ENCODE measurements at places on chromosomes 12 and 14. TPM values are rescaled to one million over a fixed set of nuclear protein-coding genes. Genes with fewer than 3 reads are reported as not detected.

The CCDC177 gene
- not detected for total RNA-seq

The TAS2R42 gene
- not detected for total RNA-seq

The NKX2-1 gene
- not detected for total RNA-seq

The KLRG1 gene
- total RNA-seq: 1.1 TPM

The PGF gene
- total RNA-seq: 11.2 TPM

The SERPINA10 gene
- not detected for total RNA-seq

The COX6A1 gene
- 244 TPM for total RNA-seq

The AMN gene
- total RNA-seq: 0.10 TPM

The IL23A gene
- not detected for total RNA-seq

The PTPRB gene
- 53.4 TPM for total RNA-seq

The FITM1 gene
- total RNA-seq: not detected

The GDF3 gene
- total RNA-seq: 1.5 TPM

The RHNO1 gene
- total RNA-seq: 8.8 TPM

The ASCL1 gene
- not detected for total RNA-seq

The IL22 gene
- not detected for total RNA-seq

GRCh38 chr12:108853981-108854446 lies 3.4 kb downstream of the SSH1 start:
- DNase-seq: no peak

- DNase-seq: no peak
Measured at GRCh38 chr12:130476451-130477135, 138.9 kb downstream of the PIWIL1 start.

DNA sequence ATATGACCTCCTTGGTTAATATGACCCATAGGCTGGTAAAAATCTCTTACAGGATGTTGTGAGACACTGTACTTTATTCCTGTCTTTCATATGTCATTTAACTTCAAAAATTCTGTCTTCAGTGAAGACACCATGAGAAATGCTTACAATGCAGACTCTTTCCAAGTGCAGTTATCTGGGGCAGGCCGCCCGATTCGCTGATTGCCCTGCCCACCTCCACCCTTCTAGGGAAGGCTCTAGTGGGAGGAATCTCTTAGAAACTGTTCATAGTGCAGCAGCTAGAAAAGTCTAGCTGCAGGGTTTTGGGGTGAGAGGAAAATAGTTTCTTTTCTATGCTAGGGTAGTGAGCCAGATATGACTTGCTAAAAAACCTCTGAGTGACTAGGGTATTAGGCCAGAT lies 15.0 kb upstream of the CIPC start:
- DNase-seq: no peak

GRCh38 chr14:100547633-100548294 lies 39.5 kb downstream of the BEGAIN start:
- no peak for DNase-seq

GRCh38 chr12:97645726-97646125 lies 183.1 kb downstream of the RMST start:
- DNase-seq: no peak

GRCh38 chr12:2615665-2616402 lies 178.9 kb upstream of the FKBP4 start:
- DNase-seq: peak; percentile 59

GRCh38 chr14:50659327-50659974 lies 8.7 kb downstream of the SAV1 start:
- no peak for DNase-seq

DNA sequence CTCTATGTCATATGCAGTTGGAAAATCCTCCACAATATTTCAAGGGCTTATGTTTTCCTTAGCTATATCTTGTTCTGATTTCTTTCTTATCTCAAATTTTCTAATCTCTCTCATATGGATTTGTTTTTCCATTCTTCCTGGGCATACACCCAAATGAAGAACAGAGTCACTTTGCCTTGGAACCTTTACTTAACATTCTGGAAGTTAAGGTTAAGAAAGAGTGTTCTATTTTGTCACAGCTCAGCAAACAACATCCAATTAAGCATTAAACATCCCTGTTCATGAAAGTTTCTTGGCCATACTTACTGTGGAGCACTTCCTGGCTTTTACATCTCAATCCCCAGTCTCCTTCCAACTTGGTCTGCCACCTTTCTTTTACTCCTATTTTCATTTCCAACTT lies 5.3 kb downstream of the NAV3 start:
- no peak for DNase-seq

GRCh38 chr14:98958048-98958631 lies 313.9 kb downstream of the BCL11B start:
- peak; percentile 64 for DNase-seq

GRCh38 chr12:60947533-60947932 lies 1312.7 kb upstream of the USP15 start:
- DNase-seq: no peak

DNA sequence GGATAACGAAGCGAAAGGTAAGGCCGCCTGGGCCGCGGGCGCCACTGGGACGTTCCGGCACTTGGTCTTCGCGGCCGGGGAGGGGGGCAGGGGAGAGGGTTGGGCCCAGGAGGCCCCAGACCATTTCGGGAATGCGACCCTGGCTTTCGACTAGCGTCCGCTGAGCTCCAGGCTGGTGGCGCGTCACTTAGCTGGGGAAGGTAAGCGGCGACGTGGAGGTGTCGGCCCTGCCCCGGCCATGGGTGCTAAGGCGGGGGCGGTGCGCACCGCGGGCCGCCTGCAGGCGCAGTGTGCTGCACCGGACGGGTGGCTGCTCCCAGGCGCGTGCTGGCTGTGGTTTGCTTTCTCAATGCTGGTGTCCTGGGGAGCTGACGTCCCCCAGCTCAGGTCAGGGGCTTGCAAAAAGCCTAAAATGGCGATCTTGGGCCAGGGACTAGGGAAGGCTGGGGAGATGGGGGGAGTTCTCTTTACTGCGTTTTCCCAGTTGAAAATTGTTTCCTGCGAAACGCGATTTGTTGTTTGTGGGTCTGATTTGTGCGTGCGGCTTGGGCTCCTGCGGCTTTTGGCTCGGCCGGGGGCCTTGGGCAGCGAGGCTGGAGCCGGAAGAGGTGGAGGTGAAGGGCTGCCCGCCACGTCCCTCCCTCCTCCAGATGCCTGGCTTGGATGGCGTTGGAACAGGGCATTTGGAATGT lies 1.2 kb downstream of the HOXC10 start:
- no peak for DNase-seq

DNA sequence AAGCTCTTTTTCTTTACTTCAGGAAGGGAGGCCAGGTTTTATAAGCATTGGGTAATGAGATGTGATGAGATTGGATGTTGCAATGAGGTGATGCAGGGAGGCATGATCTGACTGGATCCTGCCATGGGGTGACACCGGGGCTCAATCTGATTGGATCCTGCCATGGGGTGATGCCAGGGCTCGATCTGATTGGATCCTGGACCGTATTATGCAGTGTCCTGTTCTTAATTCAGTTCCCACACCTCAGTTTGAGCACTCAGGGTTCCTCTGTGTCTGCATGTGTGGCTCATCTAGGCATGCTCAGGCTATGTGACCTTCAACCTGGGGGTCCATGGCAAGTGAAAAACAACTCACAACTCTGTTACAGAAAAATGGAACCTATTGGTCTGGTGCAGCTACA lies 166.4 kb downstream of the SLC15A4 start:
- no peak for DNase-seq

- no peak for DNase-seq
Measured at GRCh38 chr14:95217391-95217900, 60.1 kb upstream of the DICER1 start.

DNA sequence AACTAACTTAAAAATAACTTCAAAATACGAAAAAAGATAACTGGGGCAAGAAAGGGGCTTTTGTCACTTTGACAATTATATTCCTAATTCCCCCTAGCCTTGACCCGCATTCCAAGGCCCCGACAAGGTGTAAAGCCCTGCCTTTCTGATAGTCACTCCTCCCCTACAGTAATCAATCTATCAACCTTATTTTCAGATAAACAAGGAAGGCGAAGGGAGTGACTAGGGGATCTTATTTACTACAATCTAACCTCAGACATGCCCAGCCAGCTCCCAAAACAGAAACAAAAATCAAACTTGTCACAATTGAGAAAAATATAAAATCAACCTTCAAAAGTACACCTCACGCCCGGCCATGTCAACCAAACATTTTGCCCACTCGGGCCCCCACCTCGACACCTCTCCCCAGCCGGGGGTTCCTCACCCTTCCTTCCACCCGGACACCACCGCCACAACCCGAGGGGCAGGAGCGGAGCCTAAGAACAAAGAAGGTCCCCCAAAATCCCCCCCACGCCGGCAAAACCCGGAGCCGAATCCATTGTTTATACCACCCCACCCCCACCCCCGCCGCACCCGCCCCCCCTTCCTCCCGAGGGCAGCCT lies 562 bp downstream of the ZFYVE1 start:
- DNase-seq: no peak

- no peak for DNase-seq
Measured at GRCh38 chr12:23484238-23484637, 465.2 kb downstream of the SOX5 start.

DNA sequence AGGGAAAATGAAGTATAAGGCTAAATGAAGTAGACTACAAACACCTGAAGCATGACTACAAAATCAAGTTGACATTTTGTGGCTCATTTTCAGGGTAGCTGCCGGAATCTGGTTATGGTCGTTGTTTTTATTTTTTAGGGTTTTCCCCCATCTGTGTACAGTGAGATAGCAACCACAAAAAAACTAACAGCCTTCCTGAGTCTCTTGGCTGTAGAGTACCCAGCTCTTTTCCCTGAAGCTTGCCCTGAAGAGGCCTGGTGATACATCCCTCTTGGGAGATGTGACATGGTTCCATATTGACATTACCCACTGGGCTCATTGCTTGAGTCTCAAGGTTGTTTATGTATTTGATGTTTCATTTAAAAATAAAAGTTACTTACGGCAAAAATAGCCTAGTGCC lies 424.0 kb downstream of the ZFP36L1 start:
- no peak for DNase-seq

GRCh38 chr12:56375598-56376434 lies 13.2 kb upstream of the APOF start:
- DNase-seq: no peak

DNA sequence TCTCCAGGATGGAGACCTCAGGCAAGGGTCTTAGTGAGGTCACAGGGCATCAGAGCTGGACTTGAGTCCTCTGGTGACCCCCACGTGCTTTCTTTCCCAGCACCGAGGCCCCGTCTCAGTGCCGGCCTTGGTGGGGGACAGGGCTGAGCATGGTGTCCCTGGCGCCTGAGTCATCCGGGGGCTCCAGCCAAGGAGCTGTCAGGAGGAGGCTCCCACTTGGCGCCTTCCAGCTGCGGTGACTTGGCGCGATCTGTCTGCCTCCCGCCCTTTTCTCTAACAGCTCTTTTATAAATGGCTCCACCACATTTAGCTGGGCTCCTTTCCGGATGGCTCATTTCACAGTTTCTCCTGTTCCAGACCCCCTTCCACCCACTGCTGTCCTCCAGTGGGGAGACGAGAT lies 60.4 kb downstream of the PRMT8 start:
- DNase-seq: no peak

DNA sequence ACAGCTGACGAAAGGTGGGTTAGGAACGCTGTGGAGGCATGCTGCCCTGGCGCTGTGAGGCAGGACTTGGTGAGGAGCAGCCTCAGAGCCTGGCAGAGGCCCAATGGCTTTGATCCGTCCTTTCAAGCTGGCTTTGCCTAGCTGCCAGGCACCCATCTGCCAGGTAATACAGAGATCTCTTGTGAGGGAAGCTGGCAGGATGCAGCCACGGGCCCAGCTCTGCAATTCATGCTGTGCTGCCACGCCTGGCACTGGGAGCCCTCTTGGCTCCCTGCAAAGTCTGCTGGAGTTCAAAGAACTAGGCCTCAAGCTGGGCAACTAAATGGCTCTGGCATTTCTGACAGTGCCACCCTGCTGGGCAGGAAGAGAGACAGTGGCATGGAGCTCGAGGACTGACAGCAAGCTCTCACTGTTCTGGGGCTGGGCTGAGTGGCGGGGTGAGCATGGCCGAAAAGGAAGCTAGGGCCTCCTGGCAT lies 18.7 kb downstream of the IQSEC3 start:
- DNase-seq: no peak

- DNase-seq: no peak
Measured at GRCh38 chr12:88307961-88308360, 165.9 kb downstream of the TMTC3 start.

GRCh38 chr14:59150990-59151389 lies 37.5 kb upstream of the DAAM1 start:
- no peak for DNase-seq

- DNase-seq: no peak
Measured at GRCh38 chr12:103249607-103250006, 246.2 kb downstream of the C12orf42 start.

- no peak for DNase-seq
Measured at GRCh38 chr14:68461086-68461485, 331.8 kb downstream of the ZFP36L1 start.

GRCh38 chr14:26597071-26597588 lies 703 bp downstream of the NOVA1 start:
- DNase-seq: peak; percentile 80

Measured in posterior vena cava (tissue), 2 donors.